ENCODE measurements at places on chromosomes 3 and 15.

- DNase-seq: no peak
These were observed 8.2 kb upstream of the LCTL start for GRCh38 chr15:66573719-66574595.

- DNase-seq: peak; percentile 11
These were observed 10.2 kb downstream of the PLSCR5 start for GRCh38 chr3:146594843-146595482.

DNA sequence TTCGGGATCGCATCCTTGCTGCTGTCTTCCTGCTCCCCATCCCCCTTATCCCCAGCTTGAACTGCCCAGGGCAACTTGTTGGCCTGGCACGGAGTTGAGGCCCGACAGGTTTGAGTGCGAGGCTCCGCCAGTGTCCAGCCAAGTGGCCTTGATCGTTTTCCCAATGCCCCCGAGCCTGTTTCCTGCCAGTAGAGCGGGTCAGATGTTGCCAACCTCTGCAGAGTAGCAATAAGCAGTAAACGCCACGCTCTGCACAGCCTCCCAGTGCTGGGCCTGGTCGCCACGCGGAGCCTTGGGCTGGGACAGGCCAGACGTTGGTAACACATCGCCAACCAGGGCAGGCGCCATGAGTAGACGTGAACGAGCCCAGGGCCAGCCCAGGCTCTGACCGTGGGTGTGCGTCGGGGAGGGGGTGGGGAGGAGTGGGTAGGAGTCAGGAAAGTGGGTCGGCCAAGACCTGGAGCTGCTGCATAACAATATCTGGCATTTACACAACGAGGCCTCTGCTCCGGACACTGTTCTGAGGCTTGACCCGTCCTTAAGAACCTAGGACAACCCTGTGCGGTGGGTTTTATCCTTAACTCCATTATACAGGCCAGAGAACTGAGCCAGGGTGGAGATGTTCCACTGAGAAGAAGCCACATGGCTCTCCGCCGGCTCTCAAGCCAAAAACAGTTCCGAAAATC is 444 bp upstream of the ABHD14A start:
- no peak for DNase-seq

DNA sequence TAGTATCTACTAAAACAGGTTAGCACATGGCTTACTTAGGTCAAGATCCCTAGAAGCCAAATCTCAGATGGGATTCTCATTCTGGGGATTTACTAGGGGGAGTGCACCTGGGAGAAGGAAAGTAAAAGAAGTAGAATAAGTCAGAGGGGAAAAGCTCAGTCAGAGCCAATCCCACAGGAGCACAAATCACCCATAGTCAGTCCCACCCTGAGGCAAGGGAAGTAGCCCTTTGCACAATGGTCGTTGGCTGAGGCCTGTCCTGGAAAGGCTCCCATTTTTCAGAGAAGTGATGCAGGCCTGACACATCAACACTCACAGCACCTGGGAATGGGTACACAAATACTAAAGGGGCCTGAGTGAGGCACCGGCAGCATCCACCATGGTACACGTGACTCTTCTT is 39.8 kb downstream of the SST start:
- DNase-seq: no peak

- no peak for DNase-seq
These were observed 187.4 kb downstream of the ZIC4 start for GRCh38 chr3:147218965-147219364.

Data from SW480 (cell line).